ENCODE measurements at places on chromosomes 6 and 20. TPM values are rescaled to one million over a fixed set of nuclear protein-coding genes. Genes with fewer than 3 reads are reported as not detected.

KATNA1 gene
- total RNA-seq: 16.1 TPM

XKR7 gene
- total RNA-seq: not detected

DEF6 gene
- total RNA-seq: 21.9 TPM

TGM3 gene
- not detected for total RNA-seq

FHL5 gene
- 28.3 TPM for total RNA-seq

BPIFB4 gene
- not detected for total RNA-seq

GRCh38 chr6:126804332-126805064 lies 314.0 kb upstream of the RSPO3 start:
- no peak for DNase-seq

DNA sequence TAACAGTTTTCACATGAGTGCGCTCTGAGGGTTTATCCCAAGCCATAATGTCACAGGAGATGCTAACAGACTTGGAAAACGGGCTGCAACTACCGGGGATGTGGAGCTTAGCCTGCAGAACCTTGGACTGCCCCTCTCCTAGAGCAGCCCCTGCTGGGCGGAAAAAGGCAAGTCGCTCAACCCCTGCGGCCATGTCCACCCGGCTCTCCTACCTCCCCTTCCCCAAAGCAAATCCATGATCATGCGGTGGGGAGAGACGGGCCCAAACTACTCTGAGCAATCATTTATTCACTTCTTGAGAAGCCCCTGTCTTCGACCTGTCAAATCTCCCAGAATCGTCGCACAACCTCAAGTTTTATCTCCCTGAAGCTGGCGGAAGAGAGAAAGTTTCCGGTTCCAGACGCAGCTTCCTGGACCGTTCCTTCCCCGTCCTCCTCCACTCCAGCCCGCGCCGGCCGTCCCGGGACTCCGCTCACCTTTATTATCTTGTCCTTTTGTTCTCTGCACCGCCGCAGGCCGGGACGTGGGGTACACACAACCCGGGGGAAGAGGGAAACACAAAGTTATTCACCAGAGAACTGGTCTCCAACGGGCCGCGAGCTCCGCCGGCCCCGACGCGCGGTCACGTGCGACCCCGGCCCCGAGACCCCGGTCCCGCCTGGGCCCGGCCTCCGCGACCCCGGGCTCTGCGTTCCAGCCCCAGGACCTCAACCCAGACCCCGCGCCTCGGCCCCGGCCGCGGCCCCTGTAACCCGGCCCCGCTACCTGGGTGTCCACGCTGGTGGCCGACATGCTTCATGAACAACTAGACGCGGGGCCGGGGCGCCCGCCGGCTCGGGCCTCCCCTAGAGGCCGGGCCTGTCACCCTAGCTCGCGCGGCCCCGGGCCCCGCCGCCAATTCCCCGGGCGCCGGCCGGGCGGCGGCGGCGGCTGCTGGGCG lies 560 bp downstream of the YTHDF1 start:
- DNase-seq: no peak

GRCh38 chr20:47349365-47350180 lies 6.9 kb downstream of the ZMYND8 start:
- DNase-seq: no peak

DNA sequence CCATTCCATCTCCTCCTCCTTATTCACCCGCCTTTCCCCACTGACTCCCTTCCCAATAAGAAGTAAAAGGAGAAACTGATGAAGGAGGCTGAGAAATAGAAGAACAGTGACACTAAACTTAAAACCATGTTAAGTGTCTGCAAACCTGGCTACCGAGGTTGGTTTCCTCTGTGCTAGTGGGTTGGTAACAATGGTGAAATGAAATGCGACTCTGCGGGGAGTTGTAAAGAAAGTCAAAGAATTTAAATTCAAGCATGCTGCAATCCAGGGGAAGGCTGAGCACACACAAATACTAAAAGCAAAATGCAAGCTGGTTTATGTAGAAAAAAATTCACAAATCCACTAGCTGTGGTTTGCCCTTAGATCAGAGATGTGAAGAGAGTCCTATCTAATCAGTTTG lies 155.2 kb upstream of the PDE10A start:
- no peak for DNase-seq
